Smooth muscle cell of the pulmonary artery (primary cell): ENCODE measurements at places on chromosomes 3 and 15. TPM values are rescaled to one million over a fixed set of nuclear protein-coding genes. Genes with fewer than 3 reads are reported as not detected.

PPP1R14D gene
- total RNA-seq: not detected in 2 replicates

LRTM1 gene
- not detected in 2 replicates for total RNA-seq

SH2D7 gene
- total RNA-seq: not detected in 2 replicates

ENTPD3 gene
- 0.10 and 0.13 TPM in 2 replicates for total RNA-seq

INKA1 gene
- 5.1 and 5.7 TPM in 2 replicates for total RNA-seq

FRG2C gene
- not detected in 2 replicates for total RNA-seq

UNC13C gene
- total RNA-seq: under 0.01 and 2.3 TPM in 2 replicates
